ENCODE measurements at places on chromosomes 7 and 10.

GRCh38 chr10:43218206-43218950 is 48.5 kb downstream of the RASGEF1A start:
- peak; percentile 68 for DNase-seq

- no peak for DNase-seq
Observed at GRCh38 chr10:132064771-132065437, 842 bp upstream of the JAKMIP3 start.

DNA sequence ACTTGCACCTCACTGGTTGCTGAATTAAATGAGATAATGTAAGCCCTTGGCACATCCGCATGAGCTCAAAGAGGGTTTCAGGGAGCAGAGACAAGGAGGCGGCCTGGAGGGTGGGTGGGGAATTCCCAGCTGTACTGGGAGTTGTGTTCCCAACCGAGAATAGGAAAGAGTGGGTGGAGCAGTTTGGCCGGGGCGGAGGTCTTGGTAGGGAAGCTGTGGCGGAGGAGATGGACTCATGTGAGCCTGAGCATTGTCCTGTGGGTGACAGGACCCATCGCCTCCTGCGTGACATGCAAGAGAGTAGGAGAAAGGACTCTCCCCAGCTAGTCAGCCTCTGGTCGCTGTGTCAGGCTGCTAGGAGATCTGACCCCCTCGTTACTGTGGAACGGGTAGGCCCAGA is 41.0 kb upstream of the SAMD8 start:
- no peak for DNase-seq

DNA sequence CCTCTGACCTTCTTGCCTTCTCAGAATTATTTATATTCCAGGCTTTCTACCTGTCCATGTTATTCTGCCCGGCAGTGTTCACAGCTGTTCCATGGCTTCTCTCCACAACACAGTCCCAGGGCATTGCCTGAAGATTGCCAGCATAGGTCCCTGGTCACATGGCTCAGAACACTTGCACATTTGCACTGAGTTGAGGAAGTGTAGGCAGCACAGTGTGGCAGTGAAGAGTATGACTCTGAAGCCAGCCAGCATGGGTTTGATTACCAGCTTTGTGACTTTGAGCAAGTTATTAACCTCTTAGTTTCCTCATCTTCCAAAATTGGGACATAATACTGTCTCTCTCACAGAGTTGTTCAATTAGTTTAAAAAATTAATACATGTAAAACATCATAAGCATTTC is 73.2 kb upstream of the NEUROD6 start:
- DNase-seq: no peak

DNA sequence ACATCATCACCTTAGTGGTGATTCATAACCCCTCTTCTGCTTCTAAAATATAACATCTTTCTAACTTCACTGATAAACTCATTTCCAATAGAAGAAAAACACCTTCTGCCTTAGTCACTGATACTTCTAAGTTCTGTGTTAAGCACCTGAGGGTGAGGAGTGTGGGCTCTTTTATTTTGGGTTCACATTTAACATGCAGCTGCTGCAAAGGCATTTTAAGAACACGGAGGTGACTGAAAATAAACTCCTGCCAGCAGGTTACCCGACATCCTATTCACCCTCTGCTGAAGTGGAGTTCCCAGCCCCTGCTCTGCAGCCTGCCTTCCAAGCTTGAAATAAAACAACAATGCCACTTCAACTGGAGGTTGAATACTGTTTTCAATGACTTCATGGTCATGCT is 202.9 kb upstream of the PLXNA4 start:
- no peak for DNase-seq

GRCh38 chr10:104339469-104340110 is 1.3 kb upstream of the ITPRIP start:
- DNase-seq: no peak
